ENCODE measurements at places on chromosomes 6 and 20.

DNA sequence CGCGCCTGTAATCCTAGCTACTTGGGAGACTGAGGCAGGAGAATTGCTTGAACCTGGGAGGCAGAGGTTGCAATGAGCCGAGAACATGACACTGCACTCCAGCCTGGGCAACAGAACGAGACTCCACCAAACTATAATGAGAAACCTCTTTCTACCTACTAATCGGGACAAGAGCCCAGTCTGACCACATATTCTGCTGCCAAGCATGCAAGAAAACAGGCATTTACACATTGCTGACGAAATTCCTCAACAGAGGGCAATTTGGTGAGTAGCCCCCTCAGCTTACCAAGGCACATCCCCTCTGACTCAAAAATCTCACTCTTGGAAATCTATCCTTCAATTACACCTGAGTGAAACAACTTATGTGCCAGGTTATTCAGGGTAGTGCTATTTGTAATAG lies 81.2 kb downstream of the SLC23A2 start:
- peaks cover 2% of the 10 kb centered on the region for H3K36me3 ChIP-seq
- no peaks in the 10 kb centered on the region for H3K4me1 ChIP-seq
- H3K4me3 ChIP-seq, result no peak overlapping the region
- DNase-seq, result no peak
- H3K27ac ChIP-seq, result no peak overlapping the region

GRCh38 chr20:63097336-63097831 lies 90.6 kb upstream of the BHLHE23 start:
- H3K4me1 ChIP-seq, result peaks cover 5% of the 10 kb centered on the region
- DNase-seq, result no peak
- H3K27me3 ChIP-seq, result no peaks in the 10 kb centered on the region
- H3K4me3 ChIP-seq, result no peak overlapping the region

DNA sequence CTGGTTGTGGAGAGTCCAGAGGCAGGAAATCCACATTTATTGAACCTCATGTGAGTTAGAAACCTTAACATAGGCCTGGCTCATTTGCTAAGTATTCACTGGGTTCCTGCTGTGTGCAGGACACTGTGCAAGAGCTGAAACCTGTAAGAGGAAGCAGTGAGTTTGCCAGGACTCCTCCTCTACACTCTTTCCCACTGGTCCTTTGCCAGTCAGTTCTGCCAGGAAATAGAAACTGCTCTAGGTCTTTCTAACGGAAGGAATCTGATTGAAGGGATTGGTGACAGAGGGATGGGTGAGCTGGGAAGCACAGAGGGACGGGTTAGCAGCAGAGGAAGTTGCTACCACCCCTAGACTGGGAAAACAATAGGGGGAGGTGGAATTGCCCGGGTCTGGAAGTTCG lies 234.2 kb upstream of the ECI2 start:
- H3K36me3 ChIP-seq, result no peaks in the 10 kb centered on the region
- no peak for DNase-seq
- no peak overlapping the region for H3K27ac ChIP-seq
- H3K27me3 ChIP-seq, result no peaks in the 10 kb centered on the region
- H3K4me3 ChIP-seq, result no peak overlapping the region
- H3K4me1 ChIP-seq, result no peaks in the 10 kb centered on the region

GRCh38 chr6:5866547-5867051 lies 140.1 kb downstream of the NRN1 start:
- peaks cover 32% of the 10 kb centered on the region for H3K4me1 ChIP-seq
- peak overlapping the region; percentile 67 for H3K27ac ChIP-seq
- no peaks in the 10 kb centered on the region for H3K27me3 ChIP-seq
- no peak for DNase-seq
- no peaks in the 10 kb centered on the region for H3K36me3 ChIP-seq
- peak overlapping the region; percentile 86 for H3K4me3 ChIP-seq

DNA sequence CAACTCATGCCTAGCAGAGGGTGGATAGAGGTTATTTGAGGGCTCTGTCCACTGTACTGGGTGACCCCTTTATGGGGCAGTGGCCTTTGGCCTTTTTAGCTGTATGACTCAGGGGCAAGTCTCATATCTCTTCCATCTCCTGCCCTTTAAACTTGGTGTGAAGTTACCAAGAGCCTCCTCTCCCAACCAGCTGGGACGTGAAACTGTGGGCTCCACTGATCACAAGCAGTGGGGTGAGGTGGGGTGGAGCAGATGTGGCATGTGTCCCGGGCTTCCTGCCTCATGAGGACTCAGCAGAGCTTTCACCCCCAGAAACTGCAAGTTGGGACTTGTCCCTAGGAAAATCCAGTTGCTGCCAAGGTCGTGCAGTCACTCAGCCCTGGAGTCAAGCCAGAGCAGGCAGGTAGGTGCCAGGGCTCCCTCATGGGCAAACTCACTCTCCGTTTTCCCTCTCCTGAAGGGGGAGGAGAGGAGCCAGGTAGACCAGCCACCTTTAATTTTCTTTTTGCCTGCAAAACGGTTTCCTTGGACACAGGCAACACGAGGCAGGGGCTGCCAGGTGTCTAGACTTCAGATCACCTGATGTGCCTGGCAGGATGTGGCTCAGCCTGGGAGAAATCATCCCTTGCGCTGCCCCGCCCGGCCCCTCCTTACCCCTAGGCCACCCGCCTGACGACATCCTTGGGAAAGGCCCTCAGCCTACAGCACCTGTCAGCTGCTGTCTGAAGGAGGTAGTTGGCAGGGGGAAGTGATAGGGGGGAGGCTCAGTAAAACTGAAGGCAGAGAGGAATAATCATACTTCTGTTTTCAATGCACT lies 4.0 kb downstream of the CDKN1A start:
- peak overlapping the region; percentile 75 for H3K27ac ChIP-seq
- H3K36me3 ChIP-seq, result peaks cover 7% of the 10 kb centered on the region
- peak; percentile 63 for DNase-seq
- H3K4me3 ChIP-seq, result peak overlapping the region; percentile 41

DNA sequence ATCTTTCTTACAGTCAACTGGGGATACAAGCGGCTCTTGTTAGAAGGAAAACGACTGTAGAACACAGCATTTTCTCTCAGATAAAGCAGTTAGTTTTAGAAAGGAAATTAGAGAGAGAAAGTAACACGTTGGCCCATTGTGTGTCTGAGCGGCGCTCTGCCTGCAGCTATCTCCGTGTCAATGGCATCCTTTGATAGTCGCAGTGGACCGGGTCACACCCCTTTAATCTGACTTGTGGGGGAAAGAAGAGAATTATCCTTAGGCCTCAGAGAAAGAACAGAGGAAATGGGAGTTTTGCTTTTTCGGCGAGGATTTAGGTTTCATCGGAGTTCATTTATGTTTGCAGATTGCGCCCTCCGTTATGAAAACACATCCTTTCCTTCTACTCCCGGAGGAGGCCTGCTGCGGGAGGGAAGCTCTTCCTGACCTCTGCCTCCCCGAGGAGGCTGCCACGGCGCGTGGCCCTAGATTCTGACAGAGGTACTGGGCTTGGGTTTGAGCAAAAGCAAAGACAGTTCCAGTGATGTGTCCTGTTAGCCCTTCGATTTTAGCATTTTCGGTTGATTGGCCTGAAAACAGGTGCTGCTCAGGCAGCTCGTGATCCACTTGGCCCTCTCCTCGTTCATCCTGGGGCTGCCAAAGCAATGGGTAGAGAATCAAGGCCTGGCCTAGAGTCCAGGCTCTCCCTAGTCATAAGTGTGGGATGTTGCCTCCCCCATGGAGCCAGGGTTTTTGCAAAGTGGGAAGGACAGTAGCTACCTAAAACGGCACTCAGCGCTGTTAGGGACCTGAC lies 74.9 kb downstream of the ZDHHC14 start:
- DNase-seq, result no peak
- H3K4me3 ChIP-seq, result no peak overlapping the region
- H3K27me3 ChIP-seq, result no peaks in the 10 kb centered on the region

GRCh38 chr6:163416557-163417253 lies 2.2 kb downstream of the QKI start:
- H3K27me3 ChIP-seq, result no peaks in the 10 kb centered on the region
- H3K36me3 ChIP-seq, result no peaks in the 10 kb centered on the region
- H3K27ac ChIP-seq, result peak overlapping the region; percentile 73
- no peak for DNase-seq
- peaks cover 30% of the 10 kb centered on the region for H3K4me1 ChIP-seq
- peak overlapping the region; percentile 98 for H3K4me3 ChIP-seq

- H3K27ac ChIP-seq, result no peak overlapping the region
- H3K36me3 ChIP-seq, result no peaks in the 10 kb centered on the region
- H3K4me3 ChIP-seq, result no peak overlapping the region
Measured at GRCh38 chr6:113364766-113365165, 492.4 kb upstream of the MARCKS start.

- no peak overlapping the region for H3K4me3 ChIP-seq
- no peak overlapping the region for H3K27ac ChIP-seq
- no peak for DNase-seq
Measured at GRCh38 chr6:168129292-168130167, 50.5 kb upstream of the FRMD1 start.

- no peak overlapping the region for H3K4me3 ChIP-seq
- peaks cover 21% of the 10 kb centered on the region for H3K4me1 ChIP-seq
- H3K27me3 ChIP-seq, result no peaks in the 10 kb centered on the region
- H3K36me3 ChIP-seq, result no peaks in the 10 kb centered on the region
Measured at GRCh38 chr6:37625591-37626374, 71.9 kb downstream of the MDGA1 start.

DNA sequence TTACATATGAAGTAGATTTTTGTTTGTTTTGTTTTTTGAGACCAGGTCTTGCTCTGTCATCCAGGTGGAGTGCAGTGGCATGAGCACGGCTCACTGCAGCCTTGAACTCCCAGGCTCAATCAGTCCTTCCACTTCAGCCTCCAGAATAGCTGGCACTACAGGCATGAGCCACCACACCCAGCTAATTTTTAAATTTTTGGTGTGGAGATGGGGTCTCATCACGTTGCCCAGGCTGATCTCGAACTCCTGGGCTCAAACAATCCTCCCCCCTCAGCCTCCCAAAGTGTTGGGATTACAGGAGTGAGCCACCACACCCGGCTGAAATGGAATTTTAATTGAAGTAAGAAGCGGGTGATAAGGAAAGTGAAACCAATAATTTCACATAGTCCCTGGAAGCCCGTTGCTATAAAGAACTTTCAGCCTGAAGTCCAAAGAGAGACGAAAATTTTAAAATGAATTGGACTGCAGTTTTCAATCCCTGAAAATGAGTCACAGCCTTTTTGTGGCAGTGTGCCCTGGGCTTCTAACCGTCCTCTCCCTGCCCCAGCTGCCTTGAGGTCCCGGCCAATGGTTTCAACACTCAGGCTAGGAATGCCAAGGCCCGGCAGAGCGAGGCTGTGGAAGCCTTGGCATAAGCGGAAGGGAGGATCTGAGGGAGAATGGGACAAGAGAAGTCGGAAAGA lies 757 bp downstream of the RAET1E start:
- H3K4me1 ChIP-seq, result no peaks in the 10 kb centered on the region
- no peak overlapping the region for H3K27ac ChIP-seq
- no peak overlapping the region for H3K4me3 ChIP-seq
- no peak for DNase-seq

DNA sequence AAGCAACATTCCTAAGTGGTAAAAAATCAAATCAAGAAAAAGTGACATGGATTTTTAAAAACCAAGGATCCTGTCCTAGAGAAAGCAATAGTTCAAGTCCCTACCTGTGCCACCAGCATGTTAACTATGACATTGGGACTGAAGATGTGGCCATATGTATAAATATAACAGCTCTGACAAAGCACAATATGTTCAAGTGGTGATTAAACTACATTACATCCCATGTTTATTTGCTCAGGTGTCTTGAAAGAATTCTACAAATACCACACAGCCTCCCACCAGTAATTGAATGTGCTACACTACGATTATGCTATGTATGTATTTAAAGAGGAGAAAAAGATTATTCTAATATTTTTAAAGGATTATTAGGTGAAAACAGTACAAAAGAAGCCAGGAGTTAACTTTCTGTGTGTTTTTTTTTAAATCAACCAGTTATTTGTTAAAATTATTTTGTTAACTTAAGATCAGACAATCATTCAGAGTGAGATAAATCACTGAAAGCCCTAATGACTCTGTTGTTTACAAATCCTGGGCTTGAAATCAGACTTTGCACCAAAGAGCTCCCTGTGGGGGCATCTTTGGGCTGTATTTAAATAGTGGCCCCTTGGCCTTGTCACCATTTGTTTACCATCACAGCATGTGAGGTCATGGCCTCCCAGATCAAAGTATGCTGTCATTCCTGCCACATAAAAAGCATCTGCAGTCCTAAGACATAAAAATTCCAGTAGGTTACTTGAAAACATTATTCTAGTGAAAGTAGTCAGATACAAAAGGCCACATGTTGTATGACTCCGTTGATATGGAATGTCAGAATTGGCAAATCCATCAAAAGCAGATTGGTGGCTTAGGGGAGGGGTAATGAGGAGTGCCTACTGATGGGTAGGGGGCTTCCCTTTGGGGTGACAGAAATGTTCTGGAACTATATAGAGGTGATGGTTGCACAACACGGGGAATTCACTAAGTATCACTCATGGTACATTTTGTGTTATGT lies 17.1 kb downstream of the TTLL2 start:
- H3K4me3 ChIP-seq, result no peak overlapping the region
- DNase-seq, result no peak
- no peak overlapping the region for H3K27ac ChIP-seq
- no peaks in the 10 kb centered on the region for H3K4me1 ChIP-seq
- H3K36me3 ChIP-seq, result no peaks in the 10 kb centered on the region
- peaks cover 4% of the 10 kb centered on the region for H3K27me3 ChIP-seq

Measured in CD4-positive, CD25-positive, alpha-beta regulatory T cell (primary cell).